ENCODE measurements at places on chromosomes 12 and 14.

DNA sequence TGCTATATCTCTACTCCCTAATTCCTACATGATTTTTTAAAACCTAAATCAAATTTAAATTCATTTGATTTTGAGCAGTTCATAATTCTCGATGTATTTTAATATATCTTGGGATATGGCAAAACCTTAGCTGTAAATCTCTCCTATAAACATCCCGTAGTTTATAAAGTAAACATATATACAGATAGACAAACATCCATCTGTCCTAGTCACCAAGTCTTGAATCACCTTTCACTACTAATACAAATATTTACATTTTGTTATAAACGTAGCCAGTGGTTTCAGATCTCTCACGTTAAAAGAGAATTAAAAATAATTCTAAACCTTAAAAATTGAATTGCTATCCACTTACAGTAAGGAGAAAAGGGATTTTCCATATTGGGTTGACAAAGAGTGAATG, 107.0 kb downstream of the TSHR start:
- no peak for DNase-seq

DNA sequence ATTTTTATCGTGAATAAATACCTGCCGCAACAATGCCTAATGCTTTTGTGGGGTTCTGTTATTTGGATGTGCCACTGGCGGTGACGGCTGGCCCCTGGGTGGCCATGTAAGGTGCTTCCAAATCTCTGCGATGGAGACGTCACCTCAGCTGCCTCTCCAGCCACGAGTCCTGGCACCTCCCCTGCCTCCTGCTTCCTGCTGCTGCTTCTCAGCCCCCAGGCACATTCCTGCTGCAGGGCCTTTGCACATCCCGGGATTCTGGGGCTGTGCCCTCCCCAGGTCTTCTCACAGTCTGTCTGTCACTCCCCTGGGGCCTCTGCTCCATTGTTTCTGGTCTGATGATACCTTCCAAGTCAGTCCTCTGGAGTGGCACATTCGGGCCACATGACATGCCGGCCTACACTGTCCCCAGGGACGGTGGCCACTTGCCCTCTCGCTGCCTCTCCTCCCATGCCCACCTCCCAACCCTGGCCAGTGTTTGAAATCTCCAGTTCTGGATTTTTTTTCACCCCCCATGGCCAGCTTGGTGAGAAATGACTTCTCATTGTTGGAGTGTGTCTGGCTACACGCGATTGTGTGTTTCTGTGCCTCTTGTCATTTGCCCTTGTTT, 151.8 kb downstream of the KIF26A start:
- DNase-seq, result no peak

GRCh38 chr14:65173973-65174693, 71.8 kb upstream of the MAX start:
- no peak for DNase-seq

DNA sequence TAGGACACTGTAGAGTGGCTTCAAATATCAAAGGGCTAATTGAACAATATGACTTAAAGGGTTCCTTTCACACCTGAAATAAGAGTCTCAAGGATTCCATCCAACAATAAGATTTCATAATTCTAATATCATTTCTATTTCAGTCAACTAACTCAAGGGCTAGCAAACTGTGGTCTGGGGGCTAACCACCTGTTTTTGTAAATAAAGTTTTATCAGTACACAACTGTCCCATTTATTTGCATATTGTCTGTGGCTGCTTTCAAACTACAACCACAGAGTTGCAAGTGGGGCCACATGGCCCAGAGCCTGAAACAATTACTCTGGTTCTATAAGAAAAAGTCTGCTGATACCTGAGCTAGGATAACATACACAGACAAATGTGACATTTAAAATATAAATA, 29.1 kb downstream of the MED13L start:
- DNase-seq, result no peak

DNA sequence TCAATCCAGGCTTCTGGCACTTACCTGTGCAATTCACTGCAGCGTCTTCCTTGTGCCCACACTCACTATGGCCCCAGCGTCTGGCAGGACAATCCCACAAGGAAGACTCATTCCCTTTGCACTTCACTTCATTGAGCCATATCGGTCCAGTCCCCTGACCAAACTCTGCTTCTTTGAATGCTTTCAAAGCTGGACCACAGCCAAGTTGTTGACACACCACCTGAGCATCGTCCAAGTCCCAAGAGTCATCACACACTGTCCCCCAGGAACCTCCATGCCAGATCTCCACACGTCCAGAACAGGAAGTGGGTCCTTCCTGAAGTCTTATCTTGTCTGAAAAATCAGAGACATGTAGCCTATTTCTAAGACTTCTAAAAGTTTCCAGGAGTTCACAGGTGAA, 20.2 kb downstream of the CD163 start:
- DNase-seq, result no peak

DNA sequence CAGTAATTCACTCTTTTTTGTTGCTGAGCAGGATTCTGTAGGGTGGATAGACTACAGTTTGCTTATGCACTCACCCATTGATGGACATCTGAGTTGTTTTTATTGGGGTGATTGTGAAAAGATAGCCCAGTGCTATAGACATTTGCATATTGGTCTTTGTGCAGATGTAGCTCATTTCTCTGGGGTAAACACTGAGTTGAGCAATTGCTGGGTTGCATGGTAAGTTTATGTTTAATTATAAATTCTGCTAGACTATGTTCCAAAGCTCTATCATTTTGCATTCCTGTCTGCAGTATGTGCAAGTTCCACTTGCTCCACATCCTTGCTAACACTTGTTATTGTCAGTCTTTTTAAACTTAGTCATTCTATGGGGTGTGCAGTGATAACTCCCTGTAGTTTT, 65.4 kb upstream of the RFLNA start:
- no peak for DNase-seq

- no peak for DNase-seq
Observed at GRCh38 chr14:69666690-69667211, 55.4 kb downstream of the SUSD6 start.

- DNase-seq, result no peak
Observed at GRCh38 chr12:123152833-123153232, 1.9 kb upstream of the PITPNM2 start.

GRCh38 chr14:94136575-94137331, 7.3 kb upstream of the IFI27L2 start:
- DNase-seq, result peak; percentile 75

GRCh38 chr12:7638064-7638759, 27.5 kb downstream of the APOBEC1 start:
- DNase-seq, result no peak

- no peak for DNase-seq
Observed at GRCh38 chr14:35401422-35402265, 2.9 kb downstream of the NFKBIA start.

DNA sequence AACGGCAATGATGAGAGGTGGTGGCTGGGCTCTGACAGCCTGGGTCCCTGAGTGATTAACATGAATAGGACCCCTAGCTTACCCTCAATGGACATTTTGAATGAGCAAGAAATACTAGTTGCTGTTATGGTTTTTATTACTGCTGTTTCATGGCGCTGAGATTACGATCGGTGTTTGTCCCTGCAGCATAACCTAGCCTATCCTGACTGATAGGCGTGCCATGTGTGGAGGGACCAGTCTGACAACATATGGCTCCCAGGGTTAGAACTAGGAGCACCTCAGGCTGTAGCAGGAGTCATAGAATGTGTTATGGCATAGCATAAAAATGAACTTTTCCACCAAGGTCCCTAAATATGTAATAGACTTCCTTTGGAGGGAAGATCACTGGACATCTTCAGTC, 137.5 kb upstream of the HIF1A start:
- no peak for DNase-seq

- DNase-seq, result no peak
Observed at GRCh38 chr12:106070611-106071010, 68.1 kb downstream of the NUAK1 start.

- no peak for DNase-seq
Observed at GRCh38 chr12:103161582-103162362, 204.3 kb downstream of the ASCL1 start.

DNA sequence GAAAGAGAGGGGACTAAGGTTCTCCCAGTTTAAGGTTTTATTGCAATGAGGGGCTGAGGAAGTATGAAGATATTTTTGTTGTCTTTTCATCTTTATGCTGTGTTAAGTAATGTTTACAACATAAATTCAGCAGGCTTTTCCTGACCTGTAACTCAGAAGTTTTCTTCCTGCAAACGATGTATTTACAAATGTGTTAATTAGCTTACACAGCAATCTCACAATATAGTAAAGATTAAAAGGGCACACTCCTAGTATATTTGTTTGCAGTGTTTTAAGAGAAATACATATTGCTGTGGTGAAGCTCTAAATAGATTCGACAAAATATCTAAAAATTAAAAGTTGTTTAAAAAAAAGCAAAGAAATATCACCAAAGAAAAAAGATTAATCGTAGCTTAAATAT, 55.7 kb downstream of the OR11H12 start:
- no peak for DNase-seq

GRCh38 chr12:49872781-49873181, 29.9 kb upstream of the BCDIN3D start:
- DNase-seq, result no peak

DNA sequence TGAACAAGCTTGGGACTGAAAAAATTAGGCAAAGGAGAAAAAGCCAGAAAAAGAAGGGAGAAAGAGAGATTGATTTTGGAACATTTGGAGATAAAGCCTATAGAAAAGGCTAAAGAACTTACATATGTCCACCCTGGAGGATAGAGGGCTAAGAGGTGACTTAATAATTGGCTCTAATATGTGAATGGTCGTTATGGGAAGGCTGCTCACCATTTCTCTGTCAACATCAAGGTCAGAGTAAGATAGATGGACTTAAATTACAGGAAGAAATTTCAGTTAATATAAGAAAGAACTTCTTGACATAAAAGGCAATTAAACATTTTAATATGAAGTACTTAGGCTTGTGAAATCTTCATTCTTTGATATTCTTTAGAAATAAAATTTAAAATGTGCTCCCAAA, 238.6 kb downstream of the TRHDE start:
- no peak for DNase-seq

GRCh38 chr14:85917716-85918115, 387.8 kb downstream of the FLRT2 start:
- DNase-seq, result no peak

GRCh38 chr14:101220921-101221510, 317.5 kb upstream of the RTL1 start:
- no peak for DNase-seq

GRCh38 chr12:63070709-63071108, 80.3 kb downstream of the AVPR1A start:
- no peak for DNase-seq

DNA sequence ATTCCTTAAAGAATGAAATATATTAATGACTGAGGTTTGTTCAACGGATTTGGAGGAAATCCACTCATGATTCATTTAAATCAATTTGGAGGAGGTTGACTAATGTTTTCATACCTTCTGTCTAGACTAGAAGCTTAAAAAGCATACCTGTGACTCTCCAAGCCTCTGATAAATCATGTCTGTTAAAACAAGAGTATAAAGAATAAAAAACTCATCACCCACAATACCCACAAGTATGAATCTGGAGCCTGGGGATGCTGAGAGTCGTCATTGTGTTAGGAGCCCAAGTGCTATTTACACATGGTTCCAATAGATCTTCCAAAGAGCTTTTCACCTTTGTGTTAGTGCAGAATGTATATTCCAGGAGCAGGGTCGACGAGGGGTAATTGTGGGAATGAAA, 86.8 kb upstream of the ADAMTS20 start:
- no peak for DNase-seq

- no peak for DNase-seq
Observed at GRCh38 chr12:64976131-64976530, 145.0 kb downstream of the WIF1 start.

- no peak for DNase-seq
Observed at GRCh38 chr12:57514720-57515407, 5.5 kb downstream of the DDIT3 start.

DNA sequence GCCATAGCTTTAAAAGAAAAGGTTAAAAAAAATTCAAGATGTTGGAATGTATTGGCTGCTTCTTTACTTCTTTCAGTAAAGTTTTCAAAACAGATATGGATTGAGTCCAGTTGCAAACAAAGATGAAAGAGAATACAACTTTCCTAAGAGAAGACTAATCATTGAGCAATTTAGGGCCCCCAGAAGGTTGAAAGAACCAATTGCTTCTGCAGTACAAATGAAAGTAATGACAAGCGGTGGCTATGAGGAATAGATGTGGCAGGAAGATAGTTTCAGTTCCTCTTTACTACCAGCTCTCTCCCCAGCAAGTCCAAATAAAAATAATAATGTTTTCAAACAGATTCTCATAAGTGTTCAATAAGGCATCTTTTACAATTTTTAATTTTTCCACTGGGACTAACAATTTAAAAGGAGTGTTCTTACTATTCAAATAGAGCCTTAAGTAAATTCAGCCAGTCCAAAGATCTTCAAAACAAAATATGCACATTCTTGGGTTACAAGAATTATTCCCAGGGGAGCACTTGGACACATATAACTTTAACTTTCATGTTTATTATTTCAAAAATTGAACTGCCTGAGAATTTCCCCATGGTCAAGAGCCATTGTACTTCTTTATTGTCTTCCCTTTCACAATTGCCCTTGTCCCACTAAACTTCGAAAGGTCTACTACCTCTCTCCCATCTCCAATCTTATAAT, 62.3 kb upstream of the PPP1R12A start:
- peak; percentile 58 for DNase-seq

- no peak for DNase-seq
Observed at GRCh38 chr14:23069413-23069806, 12.1 kb upstream of the CDH24 start.

Data from GM10248 (cell line).